HT1080 (cell line): ENCODE measurements at places on chromosomes 7 and 10.

DNA sequence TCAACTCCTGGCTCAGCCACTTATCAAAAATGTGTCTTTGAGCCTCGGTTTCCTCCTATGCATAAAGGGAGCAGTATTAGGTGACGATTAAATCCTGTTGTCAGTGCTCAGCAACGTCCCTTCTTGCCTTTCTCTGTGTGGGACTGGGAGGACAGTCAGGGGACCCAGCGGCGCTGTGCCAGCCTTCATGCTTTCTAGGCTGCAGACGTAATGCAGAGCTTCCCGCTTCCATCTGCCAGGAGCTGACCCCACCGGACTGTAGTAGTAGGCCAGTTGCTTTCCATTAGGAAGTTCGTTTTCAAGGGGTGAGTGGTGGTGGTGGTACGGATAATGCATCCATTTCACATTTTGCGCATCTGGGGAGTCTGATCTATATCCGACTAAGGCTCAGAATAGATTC lies 321.8 kb downstream of the PLXNA4 start:
- DNase-seq = no peak

DNA sequence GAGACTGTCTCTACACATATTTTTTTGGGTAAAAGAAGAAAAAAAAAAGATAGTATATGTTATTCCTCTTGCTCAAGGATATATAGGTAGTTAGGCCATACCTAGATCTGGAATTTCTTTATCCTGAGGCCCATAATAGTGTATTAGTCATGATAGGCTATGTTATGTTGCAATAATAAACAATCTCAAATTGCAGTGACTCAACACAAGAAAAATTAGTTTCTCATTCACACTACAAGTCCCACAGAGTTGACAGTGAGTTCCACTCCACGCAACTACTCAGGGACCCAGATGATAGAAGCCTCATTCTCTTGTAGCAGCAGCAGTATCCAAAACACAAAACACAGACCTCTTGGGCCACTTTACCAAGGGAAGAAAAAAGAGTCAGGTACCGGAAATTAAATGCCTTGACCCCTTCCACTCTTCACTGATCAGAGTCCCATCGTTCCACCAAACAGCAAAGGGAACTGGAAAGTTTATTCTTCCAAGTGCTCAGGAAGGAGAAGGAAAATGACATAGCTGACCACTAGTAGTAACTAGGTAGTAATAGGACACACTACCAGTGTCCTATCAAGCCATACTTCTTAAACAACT lies 7.4 kb upstream of the C10orf67 start:
- DNase-seq = peak; percentile 76

GRCh38 chr7:36473454-36474282 lies 84.0 kb downstream of the ANLN start:
- DNase-seq = peak; percentile 54

- no peak for DNase-seq
Measured at GRCh38 chr7:150931199-150931869, 46.8 kb downstream of the KCNH2 start.

DNA sequence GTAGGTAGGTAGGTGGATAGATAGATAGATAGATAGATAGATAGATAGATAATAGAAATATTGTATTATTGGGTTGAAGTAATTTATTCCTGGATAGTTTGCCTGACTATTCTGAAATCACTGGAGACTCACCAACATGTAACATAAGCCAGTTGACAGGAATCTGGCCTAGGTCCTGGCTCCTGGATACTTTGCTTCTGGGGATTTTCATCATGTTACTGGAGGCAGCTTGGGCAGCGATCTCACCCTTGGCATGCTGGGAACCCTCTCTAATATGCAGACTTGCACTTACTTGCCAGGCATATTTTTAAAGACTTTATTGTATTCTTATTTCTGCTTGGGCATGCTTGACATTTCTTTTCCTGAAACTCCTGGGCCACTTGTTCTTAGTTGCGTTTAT lies 709.1 kb upstream of the FZD8 start:
- no peak for DNase-seq

DNA sequence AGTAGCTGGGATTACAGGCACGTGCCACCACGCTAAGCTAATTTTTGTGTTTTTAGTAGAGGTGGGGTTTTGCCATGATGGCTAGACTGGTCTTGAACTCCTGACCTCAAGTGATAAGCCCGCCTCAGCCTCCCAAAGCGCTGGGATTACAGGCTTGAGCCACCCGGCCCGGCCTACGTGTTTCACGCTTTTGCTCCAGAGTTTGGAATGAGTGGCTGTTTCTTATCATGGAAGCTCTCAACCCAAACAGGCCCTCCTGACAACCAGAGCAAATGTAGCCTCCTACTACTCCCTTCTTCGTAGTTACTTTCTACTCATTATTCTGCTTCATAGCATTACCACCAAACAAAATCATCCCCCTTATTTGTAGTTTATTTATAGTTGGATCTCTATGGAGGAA lies 26.8 kb upstream of the CASD1 start:
- no peak for DNase-seq

GRCh38 chr10:63166742-63167258 lies 33.7 kb downstream of the NRBF2 start:
- DNase-seq = peak; percentile 62

GRCh38 chr7:68185631-68186456 lies 1189.2 kb downstream of the TYW1 start:
- DNase-seq = no peak

DNA sequence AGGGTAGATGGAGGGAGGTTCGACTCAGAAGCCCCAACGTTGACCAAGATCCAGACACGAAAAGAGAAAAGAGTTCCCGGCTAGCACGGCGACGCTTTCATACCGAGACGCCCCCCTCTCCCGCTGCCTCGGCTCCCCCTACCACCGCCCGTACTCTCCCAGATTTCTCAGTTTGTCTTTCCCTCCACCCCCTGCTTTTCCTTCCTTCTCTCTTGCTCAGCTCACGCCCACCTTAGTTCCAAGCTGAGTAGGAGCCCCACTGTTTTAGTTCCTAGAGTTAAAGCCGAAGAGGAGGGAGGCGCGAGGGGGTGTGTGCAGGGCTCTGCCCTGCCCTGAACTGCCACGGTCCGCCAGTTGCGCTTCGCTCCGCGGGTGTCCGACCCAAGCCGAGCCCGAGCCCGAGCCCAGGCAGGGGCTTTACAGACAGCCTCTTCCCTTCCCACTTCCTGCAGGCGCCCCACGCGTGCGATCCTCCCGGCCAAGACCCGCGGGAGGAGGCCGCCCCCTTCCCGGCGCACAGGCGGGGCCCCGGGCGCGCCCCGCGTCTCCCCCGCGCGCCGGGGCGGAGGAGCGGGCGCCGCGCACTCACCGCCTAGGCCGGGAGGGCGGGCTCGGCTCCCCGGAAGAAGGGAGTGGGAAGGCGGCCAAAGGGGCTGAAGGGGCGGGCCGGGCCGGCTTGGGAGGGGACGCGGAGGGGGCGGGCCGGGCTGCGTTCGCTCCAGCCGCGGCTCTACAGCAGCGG lies at the start of gene EPHB6:
Gene EPHB6, plus strand, starts transcription at position 705 of the 742 bp plus-strand sequence. CDS start 8,152 bp downstream, outside the sequence.
- peak; percentile 27 for DNase-seq

DNA sequence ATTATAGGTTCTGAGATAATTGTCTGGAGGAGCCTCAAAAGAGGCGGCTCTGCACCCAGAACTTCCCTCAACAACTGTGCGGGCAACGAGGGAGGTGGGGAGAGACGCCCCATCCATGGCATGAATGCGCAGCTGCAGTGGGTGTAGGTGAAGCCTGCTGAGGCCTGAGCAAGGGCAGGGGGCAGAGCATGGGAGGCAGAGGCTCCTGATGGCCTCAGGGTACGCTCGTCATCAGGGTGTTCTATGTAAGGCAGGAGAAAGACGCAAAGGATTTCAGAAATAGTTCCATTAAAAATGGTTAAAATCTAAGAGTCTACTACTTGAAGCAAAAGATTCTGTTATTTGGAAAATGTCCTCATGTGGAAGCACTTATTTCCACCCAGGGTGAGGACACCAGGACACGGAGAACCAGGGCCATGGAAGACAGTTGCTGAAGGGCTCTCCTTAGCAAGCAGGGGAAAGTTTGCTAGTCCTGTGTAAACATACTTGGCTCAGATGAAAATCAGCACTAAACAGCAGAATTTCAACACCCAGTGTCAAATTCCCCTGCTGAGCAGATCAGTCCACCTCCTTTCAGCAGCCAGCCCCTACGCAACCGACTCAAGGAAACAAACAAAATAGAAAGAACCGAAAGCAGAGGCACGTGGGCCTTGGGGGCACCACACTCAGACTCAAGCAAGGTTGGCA lies 18.9 kb downstream of the INSIG1 start:
- DNase-seq = no peak

DNA sequence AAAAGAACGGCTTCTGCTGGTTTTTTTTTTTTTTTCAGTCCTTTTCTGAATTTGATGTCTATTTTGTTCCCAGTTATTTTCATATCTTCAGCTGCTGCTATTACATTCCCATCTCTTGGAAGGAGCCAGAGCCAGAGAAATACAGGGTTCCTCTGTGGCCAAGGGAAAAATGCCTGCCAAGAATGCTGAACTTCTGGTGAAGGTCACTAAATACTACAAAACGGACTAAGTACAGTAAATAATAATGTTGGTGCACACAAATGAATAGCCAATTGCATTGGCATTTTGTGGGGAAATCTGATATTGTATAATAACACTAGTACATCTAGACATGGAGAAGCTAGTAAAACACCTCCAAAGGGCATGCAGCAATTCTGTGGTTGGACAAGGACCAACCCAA lies 56.3 kb upstream of the ZEB1 start:
- DNase-seq = no peak
